ENCODE measurements at places on chromosomes 7 and 10.

- no peak for DNase-seq
These were observed 52.6 kb downstream of the GNAI1 start for GRCh38 chr7:80187279-80187678.

DNA sequence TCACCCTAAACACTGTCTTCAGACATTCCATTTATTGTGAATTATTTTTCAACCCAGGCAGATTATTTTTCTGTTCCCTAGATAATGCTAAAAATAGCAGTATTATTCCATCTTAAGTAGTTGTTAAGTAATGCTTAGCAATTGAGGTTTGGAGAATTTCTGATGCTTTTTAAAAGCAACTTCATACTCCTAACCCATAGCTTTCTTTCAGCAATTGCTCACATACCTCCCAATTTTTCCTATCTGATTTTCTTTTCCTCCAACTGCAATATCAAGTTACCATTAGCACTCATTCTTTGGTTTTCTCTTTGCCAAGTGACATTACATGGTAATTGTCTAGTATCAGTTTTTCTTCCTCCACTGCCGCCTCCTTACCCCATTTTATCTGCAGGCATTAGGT lies 104.7 kb downstream of the GPR85 start:
- DNase-seq, result no peak

GRCh38 chr7:118517275-118517674 lies 292.8 kb downstream of the ANKRD7 start:
- DNase-seq, result no peak

DNA sequence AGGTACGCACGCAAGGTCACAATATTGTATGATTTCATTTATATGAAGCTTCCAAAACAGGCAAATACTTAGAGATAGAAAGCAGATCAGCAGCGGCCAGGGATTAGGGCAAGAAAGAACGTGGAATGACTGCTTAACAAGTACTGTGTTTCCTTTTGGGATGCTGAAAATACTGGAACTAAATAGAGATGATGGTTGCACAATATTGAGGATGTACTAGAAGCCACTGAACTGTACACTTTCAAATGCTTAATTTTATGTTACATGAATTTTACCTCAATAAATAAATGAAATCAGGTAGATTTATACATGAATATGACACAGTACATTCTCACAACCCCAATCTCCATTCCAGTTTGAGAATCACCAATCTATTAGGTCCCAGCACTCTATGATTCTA lies 15.6 kb downstream of the SEM1 start:
- no peak for DNase-seq

DNA sequence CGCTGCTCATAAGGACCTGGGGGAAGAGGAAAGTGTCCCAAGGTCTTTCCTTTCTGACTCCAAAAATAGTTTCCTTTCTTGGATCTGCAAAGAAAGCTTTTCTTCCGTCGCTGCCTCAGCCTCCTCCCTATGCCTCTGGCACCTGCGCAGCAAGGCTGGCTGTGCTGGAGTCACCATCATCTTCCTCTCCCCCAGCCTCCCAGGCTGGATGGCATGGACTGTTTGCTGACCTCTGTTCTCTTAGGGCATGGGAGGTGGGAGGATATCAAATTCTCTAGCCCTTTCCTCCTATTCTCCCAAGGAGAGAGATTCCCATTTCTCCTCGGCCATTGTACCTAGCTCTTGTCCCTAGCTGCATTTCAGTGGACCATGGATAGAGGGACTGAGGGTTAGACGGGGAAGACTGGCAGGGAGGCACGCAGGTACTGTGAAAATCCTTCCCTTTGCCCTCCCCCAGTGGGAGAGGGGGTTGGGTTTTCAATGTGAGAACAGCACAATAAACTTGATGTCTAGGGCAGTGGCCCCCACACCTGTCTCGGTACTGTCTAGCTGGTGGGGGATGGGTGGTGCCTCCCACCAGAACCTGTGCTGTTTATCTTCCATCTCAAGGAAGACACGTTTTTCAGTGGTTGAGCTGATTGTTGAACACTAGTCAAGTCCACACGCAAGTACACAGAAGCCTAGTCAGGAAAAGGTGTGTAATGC lies 2.6 kb downstream of the PPP1R35 start:
- DNase-seq, result no peak

DNA sequence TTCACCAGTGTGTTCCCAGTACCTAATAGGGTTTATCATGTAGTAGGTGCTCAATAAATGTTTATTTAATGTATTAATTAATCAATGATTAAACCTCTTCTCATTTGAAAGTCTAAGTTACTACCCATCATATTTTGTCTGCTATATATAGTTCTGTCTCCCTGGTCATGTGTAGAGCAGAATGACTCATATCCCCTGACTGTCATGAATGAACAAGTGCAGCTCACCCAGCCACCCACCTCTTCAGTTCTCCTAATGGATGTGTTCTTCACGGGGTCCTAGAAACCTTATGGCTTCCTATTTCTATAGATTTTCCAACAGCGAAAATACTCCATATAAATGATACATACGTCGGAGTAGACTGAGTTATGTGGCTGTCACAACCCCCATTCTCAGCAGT lies 64.5 kb downstream of the HIF1AN start:
- no peak for DNase-seq

GRCh38 chr7:18529239-18529638 lies 33.7 kb downstream of the HDAC9 start:
- no peak for DNase-seq

- DNase-seq, result no peak
These were observed 602.5 kb upstream of the GALNT17 start for GRCh38 chr7:70529436-70529835.

DNA sequence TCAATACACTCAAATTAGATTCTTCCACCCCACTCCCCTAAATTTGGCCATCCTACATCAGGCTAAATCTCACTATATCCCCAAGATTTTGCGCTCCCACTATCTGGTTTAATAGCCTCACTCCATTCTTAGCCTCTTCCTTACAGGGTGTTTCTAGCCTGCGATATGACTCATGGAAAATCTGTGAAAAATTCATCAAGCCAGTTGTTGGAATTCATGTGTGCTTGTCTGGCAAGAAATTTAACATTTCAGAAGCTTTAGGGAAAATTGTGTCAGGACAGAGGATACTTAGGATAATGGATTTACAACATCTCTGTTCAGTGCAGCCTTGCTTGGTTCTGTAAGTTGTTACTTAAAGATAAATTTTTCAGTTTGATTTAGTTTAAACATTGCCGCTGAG lies 1249.9 kb upstream of the AUTS2 start:
- DNase-seq, result no peak

- no peak for DNase-seq
These were observed 384.1 kb downstream of the GATA3 start for GRCh38 chr10:8438603-8439002.

- no peak for DNase-seq
These were observed 326.2 kb upstream of the AUTS2 start for GRCh38 chr7:69272101-69272500.

DNA sequence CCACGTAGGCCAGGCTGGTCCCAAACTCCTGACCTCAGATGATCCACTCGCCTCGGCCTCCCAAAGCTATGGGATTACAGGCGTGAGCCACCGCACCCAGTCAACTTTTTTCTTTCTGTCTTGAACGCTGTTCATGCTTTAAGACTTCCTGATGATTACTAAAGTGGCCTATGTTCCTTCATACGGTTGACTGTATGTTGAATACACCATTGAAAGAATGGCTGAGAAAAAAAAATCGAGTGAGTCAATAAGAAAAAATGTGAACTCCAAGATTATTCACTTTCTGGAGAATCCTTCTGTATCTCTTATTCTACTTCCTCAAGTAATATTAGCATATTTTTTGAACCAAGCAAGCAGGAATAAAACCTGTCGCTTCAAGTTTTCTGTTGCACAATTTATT lies 955.0 kb downstream of the GATA3 start:
- no peak for DNase-seq

DNA sequence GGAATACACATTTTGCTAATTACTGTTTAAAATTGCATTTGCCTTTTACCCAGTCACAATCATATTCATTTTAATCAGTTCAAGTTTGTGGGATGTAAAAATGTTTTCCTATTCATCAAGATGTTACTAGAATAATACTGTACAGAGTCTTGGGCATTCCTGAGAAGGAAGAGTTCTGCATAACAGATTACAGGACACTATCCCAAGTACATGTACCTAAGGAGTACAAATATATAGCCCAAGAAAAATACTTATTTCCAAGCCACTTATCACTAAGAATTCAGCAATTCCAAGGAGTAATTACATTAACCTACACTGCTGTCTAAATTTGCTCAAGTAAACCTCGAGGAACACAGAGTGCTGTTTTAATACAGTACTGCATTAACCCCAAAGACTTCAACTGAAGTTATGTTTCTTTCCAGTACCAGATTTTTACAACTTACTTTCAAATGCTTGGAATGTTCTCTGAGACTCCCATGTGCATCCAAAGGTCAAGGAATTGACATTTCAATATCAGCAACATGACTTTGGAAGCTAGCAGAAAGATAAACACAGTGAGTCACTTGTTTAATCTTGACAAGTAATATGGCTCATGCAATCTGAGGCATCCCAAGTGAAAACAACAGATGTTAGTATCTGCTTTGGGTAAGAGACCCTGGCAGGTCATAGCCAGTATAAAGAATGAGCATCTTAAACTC lies 125.4 kb upstream of the BET1 start:
- DNase-seq, result no peak

- DNase-seq, result no peak
These were observed 286.7 kb downstream of the CACNA2D1 start for GRCh38 chr7:82156893-82157292.

DNA sequence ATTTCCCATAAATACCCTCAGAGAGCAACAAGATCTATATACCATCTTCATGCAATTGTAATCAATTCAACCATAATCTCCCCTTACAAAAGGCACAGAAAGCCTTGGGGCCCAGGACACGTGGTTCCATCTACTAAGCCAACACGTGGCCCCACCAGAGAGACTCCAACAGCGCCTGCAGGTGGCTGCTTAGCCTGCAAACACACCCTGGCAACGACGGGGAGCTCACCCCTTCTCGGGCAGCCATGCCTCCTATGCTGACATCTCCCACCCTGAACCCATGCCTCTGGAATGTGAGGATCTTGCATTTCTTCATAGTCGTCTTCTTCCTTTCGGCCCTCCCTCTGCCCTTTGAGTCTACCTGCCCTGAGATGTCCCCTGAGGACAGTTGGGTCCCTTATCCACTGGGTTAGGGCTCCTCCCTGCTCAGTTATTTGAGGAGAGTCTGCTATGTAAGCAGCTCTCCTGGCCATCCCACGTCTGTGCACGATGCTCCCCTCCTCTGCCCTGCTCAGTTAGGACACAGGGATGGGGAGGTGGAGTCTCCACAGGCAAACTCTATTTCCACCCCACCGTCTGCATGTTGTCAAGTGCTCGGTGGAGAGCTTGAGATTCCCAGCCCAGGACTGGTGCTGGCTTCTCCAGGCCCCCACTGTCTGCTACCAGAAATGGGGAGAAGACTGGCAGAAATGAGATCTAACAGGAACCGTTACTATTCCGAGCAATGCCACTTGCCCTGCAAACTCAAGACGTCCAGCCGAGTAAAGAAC lies 36.5 kb downstream of the EBF3 start:
- DNase-seq, result no peak

DNA sequence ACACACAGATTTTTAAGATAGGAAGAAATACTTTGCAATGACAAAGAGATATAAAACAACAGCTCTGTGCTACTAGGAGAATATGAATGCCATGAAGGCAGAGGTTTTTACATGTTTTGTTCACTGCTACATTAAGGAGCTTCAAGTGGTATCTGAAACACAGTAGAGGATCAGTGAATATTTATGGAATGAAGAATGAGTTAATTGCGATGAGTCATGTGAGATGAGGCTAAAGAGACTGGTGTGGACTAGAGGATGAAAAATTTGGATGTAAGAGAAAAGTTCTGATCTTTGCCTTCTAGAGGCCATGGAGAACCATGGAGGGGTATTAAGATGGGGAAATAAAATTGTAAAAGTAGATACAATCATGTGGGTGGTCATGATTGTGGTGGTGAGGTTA lies 434.2 kb downstream of the PHTF2 start:
- DNase-seq, result no peak

- no peak for DNase-seq
These were observed 277.0 kb downstream of the GFRA1 start for GRCh38 chr10:115996031-115996430.

DNA sequence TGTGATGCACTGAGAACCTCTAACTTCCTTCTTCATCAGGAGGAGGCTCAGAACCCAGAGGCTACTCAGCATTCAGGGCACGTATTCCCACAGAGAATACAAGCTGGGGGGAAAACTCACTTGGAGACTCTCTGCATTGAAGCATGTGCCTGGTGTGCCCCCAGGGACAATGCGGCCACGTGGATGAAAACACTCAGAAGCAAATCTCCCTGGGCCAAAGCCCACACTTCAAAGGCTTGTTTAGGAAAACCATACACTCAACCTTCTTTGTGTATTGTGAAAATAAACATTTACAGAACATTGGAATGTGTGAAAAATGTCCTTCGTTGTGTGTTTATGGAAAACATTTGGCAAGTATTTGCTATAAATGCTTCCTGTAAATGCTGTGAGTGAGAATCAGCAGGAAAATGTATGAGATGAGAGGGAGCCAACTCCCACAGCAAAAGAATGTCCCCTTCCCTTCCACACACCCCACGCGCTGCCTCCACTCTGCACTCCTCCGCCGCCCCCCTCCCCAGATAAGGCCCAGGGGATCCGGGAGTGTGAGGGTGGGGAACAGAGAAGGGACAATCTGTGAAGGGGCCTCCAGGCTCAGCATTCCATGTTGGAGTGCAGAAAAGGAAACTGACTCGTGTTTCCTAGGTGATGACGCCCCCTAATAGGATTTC lies 339.5 kb downstream of the ELMO1 start:
- DNase-seq, result peak; percentile 11

DNA sequence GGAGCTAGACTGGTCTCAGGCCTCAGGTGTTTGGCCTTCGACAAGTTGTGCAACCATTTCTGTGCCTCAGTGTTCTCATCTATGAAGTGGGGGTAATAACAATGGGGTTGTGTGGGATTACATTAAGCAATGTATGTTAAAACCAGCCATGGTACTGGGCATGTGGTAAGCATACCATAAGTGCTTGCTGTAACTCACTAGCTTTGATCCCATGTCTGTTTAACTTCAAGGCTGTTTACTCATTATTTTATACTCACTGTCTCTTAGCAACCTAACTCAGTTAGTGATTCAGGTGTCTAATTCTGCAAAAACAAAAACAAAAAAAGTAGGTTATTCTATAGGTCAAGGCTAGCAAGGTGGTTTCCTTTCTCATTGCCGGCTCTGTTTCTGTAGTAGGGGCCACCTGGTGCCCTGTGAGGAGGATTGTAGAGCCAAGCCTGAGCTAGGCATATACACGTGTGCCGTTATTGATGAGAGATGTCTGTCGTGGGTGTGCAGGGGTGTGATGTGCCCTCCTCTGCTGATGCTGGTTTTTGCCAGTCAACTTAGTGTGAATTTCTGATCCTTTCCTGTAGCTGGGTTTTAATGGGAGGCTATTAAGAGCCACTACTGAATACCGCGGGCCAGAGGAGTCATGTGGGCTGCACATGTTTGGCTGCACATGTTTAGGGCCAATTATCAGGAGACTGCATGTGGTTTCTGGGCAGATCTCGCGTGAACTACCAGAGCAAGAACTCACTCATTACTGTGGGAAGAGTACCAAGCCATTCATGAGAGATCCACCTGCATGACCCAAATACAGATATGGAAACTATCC lies 56.2 kb downstream of the EEPD1 start:
- no peak for DNase-seq

Measured in T47D (cell line).